ENCODE measurements at places on chromosomes 4 and X.

GRCh38 chr4:111991797-111992196 lies 153.5 kb upstream of the FAM241A start:
- no peak for DNase-seq

GRCh38 chrX:10516781-10517322 lies 103.5 kb downstream of the MID1 start:
- no peak for DNase-seq

GRCh38 chr4:15702941-15703403 lies at the start of gene BST1:
Gene BST1, plus strand, starts transcription at chr4:15703065. Its CDS starts 80 bp downstream, at chr4:15703145.
- DNase-seq = no peak

GRCh38 chr4:137387924-137388323 lies 144.4 kb downstream of the PCDH18 start:
- DNase-seq = no peak

- DNase-seq = no peak
Observed at GRCh38 chr4:165604181-165604580, 225.4 kb downstream of the CPE start.

DNA sequence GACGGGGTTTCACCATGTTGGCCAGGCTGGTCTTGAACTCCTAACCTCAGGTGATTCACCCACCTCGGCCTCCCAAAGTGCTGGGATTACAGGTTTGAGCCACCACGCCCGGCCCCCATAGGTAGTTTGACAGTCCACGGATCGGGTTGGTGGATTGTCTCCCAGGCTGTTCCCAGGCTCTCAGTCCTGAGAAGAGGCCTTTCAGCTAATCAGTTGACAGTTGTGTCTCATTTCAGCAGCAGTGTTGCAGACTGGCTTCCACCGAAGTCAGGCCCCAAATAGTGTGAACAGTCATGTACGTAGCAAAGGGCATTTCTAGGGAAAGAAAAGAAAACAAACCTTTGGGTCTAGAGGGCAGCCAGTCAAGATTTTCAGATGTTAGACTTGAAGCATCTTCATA lies 102.4 kb upstream of the TLR3 start:
- DNase-seq = no peak

GRCh38 chr4:113760094-113760794 lies 1.3 kb downstream of the CAMK2D start:
- no peak for DNase-seq

GRCh38 chr4:42216664-42217063 lies 64.2 kb upstream of the BEND4 start:
- no peak for DNase-seq

GRCh38 chrX:79630033-79631009 lies 263.2 kb upstream of the ITM2A start:
- no peak for DNase-seq

DNA sequence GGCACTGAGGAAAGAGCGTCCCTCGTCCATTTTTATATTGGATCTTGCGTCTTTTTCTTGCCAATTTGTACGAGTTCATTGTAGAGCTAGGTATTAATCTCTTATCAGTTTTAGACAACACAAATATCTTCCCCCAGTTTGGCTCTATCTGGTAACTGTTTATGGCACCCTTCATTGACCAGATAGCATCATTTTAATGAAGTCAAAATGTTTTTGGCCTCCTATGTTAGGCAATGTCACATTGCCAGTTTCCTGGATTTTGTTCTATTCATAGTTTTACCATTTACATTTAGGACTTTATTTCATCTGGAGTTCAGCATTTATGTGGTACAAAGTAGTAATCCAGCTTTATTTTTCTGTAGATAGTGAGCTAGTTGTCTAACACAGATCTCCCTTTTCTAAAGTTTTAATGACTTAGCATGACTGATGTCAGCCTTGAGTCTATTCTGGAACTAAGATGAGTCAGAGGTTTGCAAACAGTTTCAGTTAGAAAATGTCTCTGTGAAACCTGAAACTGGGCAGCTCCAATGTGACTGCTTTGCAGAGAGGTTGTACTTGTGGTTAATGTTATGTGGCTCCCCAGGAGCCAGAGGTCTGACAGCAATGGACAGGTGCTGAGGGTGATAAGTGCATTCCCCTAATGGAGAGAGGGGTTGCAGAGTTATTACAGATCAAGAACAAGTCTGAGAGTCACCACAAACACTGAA lies 5.3 kb upstream of the STBD1 start:
- no peak for DNase-seq

DNA sequence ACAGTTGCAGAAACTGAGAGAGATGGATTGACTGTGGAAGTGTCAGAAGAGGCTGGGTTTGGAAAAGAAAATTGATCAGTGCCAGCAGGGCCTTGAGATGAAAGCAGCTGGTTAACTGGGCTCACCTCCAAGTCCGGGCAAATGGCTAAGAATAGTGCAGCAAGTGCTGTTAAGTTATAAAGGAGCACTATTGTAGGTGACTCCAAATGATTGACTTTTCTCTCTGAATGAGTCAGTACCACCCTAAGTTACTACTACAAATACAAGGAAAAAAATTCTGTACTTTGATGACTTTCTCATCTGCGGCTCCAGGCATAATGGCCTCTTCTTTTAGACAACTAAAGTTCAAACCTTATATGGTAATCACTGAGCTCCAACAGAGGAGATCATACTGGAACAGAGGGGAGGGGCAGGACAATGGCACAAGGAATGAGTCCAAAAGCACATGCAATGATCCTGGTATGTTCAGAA lies 733.4 kb upstream of the INTU start:
- no peak for DNase-seq

DNA sequence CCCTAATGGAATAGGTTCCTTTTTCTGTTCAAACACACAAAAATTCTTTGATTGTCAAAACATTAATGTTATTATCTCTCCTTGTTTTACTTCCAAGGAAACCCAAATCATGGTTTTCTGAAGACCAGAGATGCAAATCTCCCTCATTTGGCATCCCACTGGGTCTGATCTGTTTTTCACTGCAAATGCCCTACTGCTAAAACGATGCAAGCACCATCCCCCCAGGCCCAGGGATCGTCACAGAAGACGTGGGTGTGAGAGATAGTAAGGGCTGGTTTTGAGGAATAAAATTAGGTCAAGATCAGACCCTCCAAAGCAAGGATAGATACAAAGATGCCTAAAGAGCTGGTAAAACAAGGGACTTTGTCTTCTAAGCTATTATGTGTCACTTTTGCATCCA lies 33.6 kb downstream of the GSPT2 start:
- no peak for DNase-seq

DNA sequence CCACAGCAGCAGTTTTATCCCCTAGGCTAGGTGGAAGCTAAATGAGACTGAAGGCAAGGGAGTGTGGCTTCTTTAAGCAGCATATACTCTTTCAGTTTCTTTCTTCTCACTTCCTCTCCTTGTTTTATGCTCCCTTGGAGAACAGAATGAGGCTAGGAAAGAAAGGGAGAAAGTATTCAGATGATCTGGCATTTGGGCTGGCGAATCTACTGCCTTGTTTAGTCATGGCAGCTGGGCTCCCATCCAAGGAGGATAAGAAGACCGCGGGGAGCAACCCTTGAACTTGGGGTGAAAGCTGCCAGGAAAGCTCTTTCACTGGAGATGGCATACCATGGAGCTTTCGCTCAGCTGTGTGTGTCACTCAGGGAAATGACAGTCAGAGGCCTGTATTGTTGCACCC lies 72.1 kb downstream of the ARHGEF38 start:
- DNase-seq = no peak

DNA sequence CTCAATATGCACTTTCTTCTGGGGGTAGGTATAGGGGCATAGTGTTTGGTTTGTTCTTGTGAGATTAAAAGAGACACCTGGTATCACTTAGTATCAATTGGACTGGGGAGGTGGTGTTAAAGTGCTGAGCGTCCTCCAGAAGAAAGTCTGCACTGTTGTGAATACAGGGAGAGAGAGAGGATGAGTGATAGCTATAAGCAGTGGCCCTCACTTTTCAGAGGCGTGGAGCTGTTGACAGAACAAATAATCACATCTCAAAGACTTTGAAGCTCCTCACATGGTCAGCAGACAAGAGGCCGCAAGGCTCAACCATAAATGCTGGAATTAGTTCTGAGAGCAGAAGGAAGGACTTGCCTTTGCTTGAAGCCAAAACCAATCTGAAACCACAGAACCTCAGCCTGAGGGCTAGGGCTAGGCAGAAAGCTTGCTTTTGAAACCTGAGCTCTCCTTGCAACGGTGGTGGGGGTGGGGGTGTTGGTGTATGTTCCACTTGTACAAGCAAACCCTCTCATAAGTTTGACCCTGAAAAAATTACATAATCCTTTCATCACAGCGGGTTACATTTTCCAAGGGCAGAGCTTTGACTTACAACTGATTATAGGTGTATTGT lies 123.2 kb upstream of the SCML1 start:
- no peak for DNase-seq

DNA sequence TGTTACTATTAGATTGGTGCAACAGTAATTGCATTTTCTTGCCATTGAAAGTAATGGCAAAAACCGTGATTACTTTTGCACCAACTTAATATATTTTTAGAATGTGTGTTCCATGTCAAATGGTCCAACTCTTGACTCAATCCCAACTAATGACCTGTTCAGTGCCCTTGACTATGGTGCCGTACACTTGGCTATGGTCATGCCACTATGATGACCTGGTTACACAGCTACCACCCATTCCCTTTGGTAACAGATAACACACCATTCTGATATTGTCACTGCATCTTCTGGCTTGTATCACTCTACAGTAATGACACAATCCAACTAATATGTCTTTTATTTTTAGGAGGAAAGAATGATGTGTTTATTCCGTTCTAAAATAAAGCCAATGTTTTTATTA lies 469.4 kb downstream of the DMD start:
- no peak for DNase-seq

DNA sequence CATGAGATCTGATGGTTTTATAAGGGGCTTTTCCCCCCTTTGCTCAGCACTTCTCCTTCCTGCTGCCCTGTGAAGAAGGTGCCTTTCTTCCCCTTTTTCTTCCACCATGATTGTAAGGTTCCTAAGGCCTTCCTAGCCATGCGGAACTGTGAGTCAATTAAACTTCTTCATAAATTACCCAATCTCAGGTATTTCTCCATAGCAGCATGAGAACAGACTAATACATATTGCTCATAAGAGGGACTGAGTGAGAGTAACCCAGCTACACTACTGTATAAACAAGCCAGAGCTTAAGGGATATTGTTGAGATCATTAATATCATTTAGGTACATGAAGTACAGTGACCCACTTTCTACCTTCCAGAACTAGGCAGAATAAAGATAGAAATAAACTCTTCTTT lies 102.9 kb downstream of the TEX13A start:
- no peak for DNase-seq

DNA sequence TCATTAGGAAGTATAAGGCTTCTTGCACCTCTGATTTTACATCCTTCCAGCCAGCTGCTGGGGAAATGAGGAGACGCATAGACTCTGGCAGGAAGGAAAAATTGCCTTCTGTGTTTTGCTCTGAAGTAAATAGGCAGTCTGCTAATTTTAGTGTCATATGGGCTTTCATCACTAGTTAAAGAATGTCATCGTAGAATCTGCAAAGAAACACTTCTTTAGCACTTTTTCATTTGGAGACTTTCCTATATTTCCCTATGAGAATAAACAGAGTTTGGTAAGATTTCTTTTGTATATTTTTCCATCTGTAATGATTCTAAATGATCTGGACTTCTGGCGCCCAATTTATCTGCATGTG lies 3.3 kb downstream of the ADGRL3 start:
- no peak for DNase-seq

DNA sequence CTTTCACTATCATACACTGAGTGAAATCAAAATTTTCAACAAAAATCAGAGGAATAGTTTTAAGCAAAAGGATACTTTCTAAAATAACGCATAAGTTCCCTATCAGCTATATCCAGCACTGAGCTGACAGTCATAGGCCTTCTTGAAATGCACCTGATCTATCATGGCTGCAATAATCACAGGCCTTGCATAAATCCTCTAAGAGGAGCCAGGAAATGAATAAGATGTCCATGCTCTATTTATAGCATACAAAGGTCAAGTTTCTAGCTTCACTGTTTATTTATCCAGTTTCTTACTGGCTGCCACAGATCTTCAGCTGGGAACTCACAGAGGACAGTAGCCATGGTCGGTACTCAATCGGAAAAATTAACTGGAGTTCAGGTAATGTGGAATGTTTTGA lies 235.9 kb upstream of the DMD start:
- DNase-seq = no peak

DNA sequence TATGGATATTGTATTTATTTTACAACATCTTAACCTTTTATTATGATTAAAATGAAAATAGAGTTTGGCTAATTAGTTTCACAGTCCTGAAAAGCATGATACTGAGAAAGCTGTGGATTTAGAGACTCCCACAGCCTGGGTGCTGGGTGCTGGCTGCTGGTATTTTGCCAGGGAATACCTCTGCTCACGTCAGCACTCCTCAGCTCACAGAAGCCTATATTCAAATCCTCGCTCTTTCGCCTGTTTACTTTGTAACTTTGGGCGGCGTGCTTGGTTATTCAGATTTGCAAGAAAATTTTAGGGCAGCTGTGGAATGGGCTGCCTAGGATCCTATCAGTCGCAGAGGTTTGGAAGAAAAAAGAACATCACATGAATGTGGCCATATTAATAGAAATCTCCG lies 261.8 kb downstream of the DCTD start:
- DNase-seq = no peak

DNA sequence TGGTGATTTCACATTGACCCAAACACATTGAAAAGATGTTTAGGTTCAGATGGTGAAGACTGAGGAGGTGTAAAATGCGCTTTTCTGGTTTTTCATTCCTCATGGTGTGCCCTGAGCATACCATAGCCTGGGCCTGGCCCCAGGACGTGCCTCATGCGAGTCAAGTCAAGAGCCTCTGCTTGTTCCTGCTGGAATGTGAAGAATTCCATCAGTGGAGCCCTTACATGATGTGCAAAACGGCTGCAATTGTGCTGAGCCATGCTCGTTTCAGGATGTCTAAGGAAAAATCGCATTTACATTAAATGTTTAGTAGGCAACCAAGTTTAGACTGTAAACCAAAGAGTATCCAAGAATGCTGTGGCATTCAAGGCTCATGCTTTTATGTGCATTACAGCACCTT lies 34.9 kb downstream of the GYG2 start:
- DNase-seq = no peak

DNA sequence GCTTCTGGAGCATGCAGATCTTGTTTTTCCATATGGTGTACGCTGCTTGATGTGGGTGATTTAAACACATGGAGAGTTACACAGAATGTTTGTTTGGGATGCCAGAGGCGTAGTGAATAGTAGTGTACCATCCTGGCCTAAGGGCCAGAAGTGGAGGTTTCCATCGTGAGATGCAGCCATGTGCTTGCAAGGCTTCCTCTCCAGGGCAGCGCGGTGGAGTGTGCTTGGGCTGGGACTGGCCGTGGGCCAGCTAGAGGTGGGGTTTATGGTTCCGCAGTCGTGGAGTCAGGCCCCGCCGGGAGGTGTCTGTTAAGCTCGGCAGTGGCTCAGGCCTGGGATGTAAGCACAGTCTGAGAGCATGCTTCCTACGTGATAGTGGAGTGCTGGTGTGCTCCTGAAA lies 14.0 kb downstream of the STOX2 start:
- no peak for DNase-seq

GRCh38 chr4:9904976-9905587 lies 116.2 kb downstream of the SLC2A9 start:
- DNase-seq = no peak
